ENCODE measurements at places on chromosomes 12 and 14. TPM values are rescaled to one million over a fixed set of nuclear protein-coding genes. Genes with fewer than 3 reads are reported as not detected.

- no peak for DNase-seq
Measured at GRCh38 chr14:85280074-85280473, 249.9 kb upstream of the FLRT2 start.

- no peak for DNase-seq
Measured at GRCh38 chr14:32784405-32784804, 154.3 kb upstream of the NPAS3 start.

DNA sequence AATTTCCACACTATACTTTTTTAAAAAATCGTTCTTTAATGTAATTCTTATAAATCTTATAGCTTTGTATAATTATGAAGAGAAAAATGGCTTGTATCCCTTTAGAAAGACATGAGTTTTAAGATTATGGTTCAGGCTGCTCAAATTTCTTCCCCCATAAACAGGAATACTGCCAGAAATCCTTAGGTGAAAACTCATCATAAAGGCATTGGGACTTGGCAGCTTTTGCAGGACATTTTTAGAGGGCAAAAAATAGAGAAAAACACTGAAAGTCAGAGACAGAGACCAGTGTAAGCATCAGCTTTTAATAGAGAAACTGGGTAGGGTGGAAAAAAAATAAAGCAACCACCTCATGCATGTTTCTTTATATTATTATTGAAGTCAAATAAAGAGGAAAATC, 29.1 kb downstream of the LRRK2 start:
- no peak for DNase-seq

Gene C12orf42
- total RNA-seq = 0.77 TPM

Gene MYF6
- total RNA-seq = 0.31 TPM

Gene SLC6A13
- 0.90 TPM for total RNA-seq

GRCh38 chr12:42213023-42213422, 25.0 kb downstream of the YAF2 start:
- DNase-seq = no peak

Gene SLC8A3
- total RNA-seq = 0.13 TPM

GRCh38 chr14:81298911-81299310, 78.2 kb upstream of the GTF2A1 start:
- DNase-seq = no peak

Data from endothelial cell (in vitro differentiated cells).